ENCODE measurements at places on chromosomes 5 and 9.

DNA sequence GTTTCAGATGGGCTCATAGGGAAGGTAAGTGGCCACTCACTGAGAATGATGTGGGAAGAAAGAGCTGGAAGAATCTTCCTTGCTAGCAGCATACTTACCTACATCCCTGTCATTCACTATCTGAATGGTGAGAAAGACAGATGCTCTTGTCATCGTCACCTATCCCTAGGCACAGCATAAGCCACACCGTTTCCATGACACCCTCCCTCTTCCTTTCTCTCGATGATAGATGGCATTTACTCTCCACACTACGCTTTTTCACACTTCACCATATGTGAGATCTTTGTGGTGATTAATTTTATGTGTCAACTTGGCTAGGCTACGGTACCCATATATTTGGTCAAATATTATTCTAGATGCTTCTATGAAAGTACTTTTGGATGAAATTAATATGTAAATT, 44.4 kb upstream of the FER start:
- no peak for DNase-seq

DNA sequence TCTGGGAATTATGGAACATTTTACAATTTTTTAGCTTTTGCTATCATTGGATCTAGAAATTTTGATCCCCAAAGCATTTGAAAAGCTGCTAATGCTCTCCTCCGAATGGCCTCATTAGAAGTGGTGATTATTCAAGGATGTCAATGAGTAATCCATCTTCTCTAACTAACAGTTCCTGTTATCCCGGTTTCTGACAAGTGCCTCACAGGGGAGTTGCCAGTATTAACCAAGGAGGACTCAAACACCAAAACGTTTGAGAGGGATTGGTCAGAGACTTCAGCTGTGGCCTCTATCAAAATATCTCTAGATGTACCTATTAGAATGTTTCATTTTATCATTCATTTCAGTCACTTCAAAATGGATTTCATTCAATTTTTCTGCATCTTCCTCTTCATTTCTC, 208.3 kb upstream of the ITGA1 start:
- no peak for DNase-seq

DNA sequence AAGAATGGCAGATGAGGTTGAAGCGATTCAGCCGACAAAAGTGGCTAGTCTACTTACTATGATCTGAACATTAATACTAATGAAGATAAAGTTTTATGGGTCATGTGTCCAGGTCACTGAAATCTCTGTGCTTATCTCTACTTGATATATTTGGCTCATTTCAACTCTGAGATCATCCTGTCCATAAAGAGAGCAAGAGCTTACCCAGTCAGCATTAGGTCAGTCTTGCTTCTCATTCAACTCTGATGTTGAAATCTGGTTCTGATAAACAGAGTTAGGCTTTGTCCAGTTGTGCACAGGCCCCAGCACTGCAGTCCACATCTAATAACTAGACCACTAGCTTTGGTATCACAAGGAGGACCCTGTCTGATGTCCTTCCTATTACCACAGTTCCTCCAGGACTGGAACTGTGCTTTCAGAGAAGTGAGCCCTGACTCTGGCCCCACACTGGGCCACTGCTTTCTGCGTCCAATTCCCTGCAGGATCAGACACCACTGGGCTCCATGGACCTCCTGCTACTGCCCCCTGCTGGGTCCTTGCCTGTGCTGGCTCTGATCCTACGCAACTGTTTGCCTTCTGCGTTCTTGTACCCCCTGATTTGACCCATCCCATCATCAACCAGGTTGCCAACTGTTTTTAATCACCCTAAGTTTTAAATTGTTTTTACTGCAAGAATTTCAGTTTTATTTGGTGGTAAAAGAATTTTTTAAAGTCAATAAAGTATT, 23.7 kb upstream of the FAM120A start:
- no peak for DNase-seq

- no peak for DNase-seq
Measured at GRCh38 chr5:77768978-77769377, 7.2 kb downstream of the TBCA start.

GRCh38 chr5:18534119-18534518, 899.9 kb downstream of the TAF11L14 start:
- DNase-seq = no peak

GRCh38 chr9:110923601-110924000, 114.7 kb downstream of the LPAR1 start:
- DNase-seq = no peak

GRCh38 chr5:1495525-1495897, 28.2 kb downstream of the LPCAT1 start:
- no peak for DNase-seq

GRCh38 chr5:176573564-176574296, 24.6 kb downstream of the CDHR2 start:
- DNase-seq = peak; percentile 45

DNA sequence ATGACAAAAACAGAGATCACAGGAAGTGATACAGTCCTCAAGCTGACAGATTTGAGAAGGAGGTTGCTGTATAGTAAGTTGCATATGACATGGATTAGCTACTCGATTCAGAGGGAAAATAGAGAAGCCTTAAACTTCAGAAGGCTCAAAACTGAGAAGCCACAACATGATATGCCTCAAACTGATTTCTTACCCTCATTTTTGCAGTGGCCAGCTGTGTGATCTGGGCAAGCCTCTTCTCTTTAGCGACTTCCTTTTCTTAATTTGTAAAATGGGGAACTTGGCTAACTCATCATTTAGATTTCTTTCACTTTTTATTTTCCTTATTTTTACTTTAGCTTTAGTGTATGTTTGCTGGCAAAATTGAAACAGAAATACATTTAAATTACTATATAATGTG, 421.1 kb downstream of the KIF4B start:
- no peak for DNase-seq

GRCh38 chr9:122126331-122127261, 33.0 kb downstream of the NDUFA8 start:
- no peak for DNase-seq

DNA sequence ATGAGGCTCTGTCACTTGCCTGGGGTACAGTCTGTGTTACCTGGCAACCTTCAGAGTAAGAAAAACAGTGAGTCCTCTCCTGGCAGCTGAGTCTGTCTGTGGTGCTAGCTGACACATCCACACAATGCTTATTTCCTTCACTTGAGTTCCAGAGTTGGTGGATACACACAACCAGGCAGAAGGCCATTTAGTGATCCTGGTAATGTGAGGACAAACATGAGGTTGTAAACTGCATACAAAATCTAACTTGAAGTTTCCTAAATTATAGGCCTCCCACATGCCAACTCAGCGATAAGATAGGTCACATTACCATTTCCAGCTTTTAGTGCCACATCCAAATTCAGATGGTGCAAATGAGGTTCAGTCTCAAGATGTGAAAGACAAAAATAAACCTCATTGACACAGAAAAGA, 125.5 kb downstream of the DCP2 start:
- no peak for DNase-seq

DNA sequence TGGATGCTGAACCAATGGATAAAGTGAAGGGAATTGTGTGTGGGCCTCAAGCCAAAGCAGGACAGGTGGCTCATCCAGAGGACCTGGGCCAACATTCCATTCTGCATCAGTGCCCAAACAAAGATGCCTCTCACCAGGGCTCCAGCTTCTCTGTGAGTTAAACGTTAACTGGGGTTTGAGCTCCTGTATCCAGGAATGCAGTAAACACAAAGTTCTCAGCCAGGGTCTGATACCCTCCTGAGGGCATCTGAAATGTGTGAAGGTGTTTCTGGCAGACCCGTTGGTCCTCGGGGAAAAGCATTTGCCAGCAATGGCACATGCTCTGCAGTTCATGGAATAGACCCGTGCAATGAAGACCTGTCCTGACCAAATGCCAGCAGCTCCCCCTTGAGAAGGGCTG, 33.9 kb upstream of the AOPEP start:
- no peak for DNase-seq

- DNase-seq = no peak
Measured at GRCh38 chr5:76790632-76791290, 28.1 kb upstream of the F2RL1 start.

GRCh38 chr5:31990701-31991110, 183.4 kb downstream of the GOLPH3 start:
- DNase-seq = no peak

DNA sequence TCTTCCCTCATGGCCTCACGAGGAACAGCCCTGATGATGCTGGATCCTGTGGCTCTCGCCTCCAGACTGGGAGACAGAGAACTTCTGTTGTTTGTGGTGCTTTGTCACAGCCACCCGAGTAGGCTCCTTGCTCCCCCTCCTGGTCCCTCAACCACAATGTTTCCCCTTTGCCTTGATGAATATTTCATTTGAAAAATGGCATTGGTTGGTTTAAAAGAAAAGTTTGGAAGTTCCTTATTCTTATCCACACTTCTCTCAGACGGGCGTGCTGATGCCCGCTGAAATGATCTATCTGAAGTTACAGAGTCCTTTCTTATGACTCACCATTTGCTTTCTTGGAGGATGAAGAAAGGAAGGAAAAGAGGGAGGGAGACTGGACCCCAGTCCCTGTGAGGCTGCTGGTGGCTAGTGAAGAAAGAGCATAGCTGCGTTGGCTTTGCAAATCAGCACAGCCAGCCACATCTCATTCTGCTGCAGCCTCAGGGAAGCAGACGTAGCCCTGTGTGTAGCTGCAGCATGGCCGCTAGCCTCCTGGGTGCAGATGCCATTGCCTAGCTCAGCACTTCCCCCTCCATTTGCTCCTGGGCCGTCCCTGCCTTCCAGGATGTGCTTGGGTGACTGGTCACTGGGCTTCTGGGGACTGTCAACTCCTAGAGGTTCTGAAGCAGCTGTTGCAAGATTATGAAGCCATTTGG, 185.9 kb downstream of the ERCC6L2 start:
- DNase-seq = no peak

DNA sequence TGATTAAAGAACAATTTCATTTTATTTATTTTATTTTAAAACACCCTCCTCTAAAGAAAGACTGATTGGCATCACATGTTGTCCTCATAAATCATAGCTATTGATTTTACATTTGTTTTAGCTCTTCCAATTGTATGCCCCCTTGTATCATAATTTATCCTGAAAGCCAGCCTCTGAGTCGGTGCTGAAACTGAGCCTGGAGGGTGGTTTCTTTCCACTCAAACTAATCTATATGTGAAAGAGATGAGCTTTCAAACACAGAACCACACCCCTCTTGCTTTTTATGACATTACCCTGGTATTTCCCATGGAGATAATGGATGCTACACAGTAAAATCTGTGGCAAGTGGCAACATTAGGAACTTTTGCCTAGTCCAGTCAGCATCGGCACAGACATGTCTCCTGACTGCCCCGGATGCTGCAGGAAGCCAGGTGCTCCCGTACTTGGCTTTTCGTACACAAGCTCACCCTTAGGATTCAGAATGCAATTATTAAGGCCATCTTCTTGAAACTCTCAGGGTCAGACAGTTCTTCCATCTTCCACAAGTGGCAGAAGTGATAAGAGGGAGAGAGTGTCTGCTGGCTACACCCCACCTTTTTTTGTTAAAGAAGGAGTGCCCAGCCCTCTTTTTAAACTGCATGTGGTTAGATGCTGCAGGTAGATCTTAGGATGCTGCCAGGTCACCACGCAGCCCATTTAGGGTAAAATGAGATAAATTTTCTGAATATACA, 91.1 kb downstream of the SNCAIP start:
- no peak for DNase-seq

DNA sequence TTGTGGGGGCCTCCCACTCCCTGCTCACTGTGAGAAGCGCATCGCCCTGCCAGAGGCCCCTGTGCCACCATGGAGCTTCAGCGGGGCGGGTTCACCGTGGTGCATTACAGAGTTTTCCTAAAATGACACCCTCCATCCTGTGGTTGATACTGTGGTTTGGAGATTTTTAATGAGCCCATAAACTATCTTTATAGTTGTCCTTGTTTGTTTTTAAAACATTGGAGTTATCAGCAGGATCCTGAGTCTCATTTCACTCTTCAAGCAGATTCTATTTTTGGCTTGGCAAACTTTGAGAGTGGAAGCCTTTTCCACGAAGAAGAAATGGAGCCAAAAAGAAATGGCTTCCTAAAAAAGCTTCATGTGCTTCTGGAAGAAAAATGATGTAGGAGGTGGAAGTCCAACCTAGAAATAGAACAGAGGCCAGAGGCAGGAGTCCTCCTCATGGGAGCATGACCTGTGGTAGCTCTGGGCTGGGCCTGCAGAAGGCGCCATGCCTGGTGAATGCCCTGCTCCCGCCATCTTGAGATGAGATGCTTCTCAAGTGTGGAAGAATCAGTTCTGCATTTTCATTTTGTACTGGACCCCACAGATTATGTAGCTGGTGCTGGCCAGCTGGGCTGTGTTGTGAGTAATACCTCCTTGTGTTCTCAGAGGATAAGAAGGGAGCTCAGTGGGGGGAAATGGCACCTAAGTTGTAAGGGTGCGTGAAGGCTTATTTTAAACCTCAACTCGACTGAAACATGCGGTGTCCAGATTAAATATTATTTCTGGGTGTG, 79.0 kb upstream of the RAI14 start:
- DNase-seq = no peak

DNA sequence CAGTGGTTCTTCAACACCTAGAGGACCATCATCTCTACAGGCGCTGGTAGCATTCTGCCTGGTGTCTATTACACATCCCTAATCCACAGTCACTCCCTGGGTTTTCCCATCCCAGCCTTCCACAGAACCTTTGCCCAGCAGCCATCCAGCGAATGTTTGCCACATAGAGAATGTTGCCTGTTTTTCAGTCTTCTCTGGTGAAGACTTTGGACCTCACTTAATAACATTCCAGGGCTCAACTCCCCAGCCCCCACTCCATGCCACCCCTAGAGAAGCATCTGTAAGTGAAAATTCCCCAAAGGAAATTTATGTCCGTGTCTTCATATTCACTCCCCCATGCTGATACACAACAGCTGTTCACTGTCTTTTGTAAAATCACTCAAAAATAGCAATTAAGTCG, 249.6 kb downstream of the AOPEP start:
- no peak for DNase-seq

- peak; percentile 36 for DNase-seq
Measured at GRCh38 chr9:38392235-38393127, at the start of gene ALDH1B1. Gene ALDH1B1, plus strand, starts transcription at chr9:38392702. Its CDS starts 3,047 bp downstream, at chr9:38395749.

DNA sequence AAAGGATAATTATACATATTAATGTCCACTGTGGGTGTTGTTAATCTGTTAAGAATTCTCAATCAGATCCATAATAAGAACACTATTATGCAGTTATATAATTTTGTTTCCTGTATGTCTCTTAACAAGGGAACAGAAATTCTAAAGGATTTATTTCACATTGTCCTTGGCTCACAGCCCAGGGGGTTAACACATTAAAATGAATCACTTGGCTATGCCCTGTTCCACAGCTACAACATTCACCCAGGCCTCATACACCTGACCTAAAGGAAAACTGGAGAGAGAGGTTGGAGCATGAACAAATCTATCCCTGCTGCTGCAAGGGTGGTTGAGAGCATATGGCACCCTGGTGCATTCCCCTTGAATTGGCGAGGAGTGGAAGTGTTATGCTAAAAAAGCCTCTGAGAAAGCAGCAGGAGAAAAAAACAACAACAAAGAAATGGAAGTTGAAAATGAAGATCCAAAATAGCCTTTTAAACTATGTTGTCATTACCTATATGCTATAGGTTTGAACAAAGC, 116.0 kb downstream of the KCNN2 start:
- DNase-seq = no peak

DNA sequence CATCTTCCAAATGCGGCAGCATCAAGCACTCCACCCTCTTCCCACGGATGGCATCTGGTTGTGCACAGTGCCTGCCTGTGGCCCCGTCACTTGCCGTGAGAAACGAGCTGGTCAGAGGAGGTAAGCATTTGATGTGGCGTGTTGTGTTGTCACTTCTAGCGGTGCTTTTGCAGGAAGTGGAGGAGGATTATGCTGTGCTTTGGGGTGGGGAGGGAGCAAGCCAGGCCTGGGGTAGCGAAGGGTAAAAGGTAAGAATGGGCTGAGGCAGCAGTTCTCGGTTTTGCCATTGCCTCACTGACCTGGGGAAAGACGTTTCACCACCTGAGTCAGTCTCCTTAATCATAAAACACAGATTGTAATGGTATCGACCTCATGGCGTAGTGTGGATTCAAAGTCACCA, 2.3 kb upstream of the POMT1 start:
- peak; percentile 74 for DNase-seq
